ENCODE measurements at places on chromosomes 2 and 18. TPM values are rescaled to one million over a fixed set of nuclear protein-coding genes. Genes with fewer than 3 reads are reported as not detected.
A peak's percentile ranks its signal among the peaks of the same experiment; 100 is the strongest.

PLEKHH2 gene
- total RNA-seq, result 20.5 TPM

CFC1 gene
- not detected for total RNA-seq

EHD3 gene
- 6.7 TPM for total RNA-seq

CRYGD gene
- not detected for total RNA-seq

CRYGC gene
- total RNA-seq, result not detected

KLHL41 gene
- total RNA-seq, result 6.2 TPM

AKAIN1 gene
- total RNA-seq, result not detected

DNA sequence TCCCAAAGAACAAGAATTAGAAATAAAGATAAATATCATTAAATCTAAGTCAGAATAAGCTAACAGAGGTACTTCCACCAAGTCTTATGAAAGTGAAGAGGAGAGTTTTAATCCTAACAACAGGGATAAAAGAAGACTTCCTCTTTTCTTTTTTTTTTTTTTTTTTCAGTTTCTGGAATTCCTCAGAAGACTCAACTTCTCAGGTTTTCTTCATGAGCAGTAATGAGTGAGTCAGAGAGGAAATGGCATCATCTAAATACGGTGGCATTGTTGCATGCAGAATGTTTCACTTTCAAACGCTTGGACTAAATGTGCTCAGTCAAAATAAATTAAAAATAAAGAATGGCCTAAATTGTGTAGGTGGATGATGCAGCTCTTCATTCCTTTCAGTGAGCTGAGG lies 45.6 kb upstream of the ARHGAP15 start:
- no peak for DNase-seq

GRCh38 chr2:69693059-69693774 lies 48.7 kb upstream of the ANXA4 start:
- no peak for DNase-seq

DNA sequence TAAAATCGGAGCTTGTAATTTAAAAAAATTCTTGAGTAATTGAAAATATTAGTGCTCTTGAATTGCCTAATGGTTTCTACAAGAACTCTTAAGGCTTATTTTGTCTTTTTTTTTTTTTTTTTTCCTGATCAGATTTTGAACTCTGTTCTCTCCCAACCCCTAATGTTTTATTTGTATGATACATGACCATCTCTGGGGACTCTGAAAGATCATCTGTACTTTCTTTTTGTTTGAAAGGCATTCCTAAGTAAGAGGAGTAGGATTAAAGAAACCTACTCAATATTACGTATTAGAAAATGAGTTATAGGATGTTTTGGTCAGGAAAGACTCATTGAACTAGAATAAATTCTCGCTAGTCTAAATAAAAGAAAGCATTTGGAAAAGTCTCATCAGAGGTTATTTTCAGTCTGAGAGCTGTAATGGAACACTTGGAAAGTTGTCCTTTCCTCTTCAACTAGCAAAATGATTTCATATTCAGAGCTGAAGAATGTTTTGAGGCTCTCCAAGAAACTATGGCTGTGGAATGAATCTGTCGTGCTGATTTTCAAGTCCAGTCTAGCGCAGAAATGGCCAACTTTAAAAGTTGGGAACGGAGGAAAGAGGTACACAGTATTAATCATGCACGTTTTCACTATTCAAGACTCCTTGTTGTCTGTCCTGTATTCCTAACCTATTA lies 182.7 kb downstream of the PRPF40A start:
- no peak for DNase-seq

- DNase-seq, result no peak
Observed at GRCh38 chr18:79361766-79362522, 33.8 kb upstream of the NFATC1 start.

GRCh38 chr2:70508711-70509462 lies 44.7 kb downstream of the TGFA start:
- no peak for DNase-seq

DNA sequence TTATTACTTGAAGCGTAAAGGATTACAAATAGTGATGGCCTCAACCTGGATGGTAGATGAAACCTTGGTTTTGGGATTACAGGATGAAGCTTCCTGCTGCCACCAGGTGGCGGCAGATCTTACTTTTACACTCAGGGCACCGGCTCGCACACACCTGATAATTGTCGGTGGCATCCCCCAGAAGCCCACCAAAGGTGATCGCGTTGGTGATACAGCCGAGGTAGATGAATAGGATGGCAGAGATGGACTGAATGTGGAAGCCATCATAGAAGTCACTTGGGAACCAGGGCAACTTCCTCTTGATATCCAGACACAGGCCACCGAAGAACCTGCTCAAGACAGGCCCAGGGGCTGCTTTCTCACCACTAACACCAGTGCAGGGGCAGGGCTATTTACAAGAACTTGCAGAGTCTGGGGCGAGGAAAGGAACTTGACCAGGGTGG lies 51.8 kb downstream of the MTHFD2 start:
- DNase-seq, result peak; percentile 37

DNA sequence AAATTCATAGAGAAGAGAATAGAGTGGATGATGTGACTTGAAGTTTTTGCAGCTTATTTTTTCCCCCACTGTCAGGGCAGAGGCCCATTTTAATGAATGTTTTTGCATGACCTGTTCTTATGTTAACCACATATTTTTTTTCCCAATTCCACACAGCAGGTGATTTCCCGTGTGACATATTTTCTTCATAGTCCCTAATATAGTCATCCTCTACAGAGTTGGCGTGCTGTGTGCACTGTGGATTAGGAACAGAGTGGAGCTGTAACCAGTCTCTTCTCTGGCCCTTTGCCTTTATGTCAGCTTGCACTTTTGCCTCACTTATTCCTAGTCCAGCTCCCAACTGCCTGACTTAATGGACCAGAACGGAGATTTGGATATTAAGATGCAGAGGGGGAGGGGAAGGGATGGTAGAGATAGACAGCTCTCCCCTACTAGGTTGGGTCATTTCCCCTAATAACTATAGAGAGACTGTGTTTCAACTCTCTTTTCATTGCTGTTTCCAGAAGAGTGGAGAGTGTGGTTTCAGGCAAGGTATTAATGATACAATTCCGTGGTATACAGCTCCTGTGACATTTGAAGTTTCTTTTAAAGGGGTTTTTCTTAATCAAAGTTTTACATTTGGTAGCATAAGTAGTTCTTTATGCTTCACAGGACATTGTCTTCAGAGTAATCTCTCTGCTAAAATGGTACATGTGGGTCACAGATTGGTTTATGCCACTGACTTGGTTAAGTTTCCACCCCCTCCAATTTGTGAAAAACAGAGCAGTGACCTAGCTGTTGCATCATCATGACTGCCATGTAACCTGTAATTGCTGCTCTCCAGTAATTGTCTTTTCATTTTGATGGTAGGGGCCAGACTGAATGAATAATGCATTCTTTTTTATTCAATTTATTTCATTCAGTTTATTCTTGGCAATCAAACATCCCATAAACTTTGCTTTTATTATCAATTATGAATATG lies 161.3 kb downstream of the HAUS1 start:
- DNase-seq, result no peak

DNA sequence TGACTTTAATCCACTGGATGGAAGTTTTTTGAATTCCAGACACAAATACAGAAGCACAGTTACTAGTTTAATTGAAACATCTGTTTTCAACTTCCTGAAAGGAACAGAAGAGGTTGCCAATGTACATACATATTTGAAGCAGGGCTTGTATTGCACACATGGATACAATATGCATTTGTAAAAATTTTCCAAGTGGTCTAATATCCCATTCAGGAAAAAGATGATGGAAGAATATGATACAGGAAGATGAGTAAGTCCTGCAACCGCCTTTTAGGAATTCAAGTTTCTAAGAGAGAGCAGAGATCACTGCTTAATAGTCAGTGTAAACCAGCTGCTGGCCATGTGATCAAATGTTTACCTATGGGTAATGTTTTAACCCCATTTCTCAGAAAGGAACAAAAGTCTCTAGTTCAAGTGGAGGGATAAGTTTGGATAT lies 265.4 kb downstream of the TRIB2 start:
- DNase-seq, result no peak

DNA sequence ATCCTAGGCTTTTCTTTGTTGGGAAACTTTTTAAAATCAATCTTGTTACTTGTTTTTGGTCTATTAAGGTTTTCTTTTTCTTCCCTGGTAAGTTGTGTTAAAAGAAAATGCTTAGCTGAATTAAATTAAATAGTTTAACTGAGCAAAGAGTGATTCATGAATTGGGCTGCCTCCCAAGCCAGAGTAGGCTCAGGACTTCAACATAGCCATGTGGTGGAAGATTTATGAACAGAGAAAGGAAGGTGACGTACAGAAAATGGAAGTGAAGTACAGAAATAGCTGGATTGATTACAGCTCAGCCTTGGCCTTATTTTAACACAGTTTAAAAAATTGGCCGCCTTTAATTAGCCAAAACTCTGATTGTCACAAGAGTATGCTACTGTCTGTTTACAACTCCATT lies 27.9 kb upstream of the GALNT5 start:
- no peak for DNase-seq

- DNase-seq, result no peak
Observed at GRCh38 chr2:213017404-213017803, 134.0 kb downstream of the IKZF2 start.

- DNase-seq, result no peak
Observed at GRCh38 chr18:27583466-27583865, 398.4 kb upstream of the CHST9 start.

GRCh38 chr2:56211048-56211447 lies 27.3 kb downstream of the CCDC85A start:
- no peak for DNase-seq

- DNase-seq, result no peak
Observed at GRCh38 chr2:81650048-81650971, 1345.8 kb upstream of the LRRTM1 start.

DNA sequence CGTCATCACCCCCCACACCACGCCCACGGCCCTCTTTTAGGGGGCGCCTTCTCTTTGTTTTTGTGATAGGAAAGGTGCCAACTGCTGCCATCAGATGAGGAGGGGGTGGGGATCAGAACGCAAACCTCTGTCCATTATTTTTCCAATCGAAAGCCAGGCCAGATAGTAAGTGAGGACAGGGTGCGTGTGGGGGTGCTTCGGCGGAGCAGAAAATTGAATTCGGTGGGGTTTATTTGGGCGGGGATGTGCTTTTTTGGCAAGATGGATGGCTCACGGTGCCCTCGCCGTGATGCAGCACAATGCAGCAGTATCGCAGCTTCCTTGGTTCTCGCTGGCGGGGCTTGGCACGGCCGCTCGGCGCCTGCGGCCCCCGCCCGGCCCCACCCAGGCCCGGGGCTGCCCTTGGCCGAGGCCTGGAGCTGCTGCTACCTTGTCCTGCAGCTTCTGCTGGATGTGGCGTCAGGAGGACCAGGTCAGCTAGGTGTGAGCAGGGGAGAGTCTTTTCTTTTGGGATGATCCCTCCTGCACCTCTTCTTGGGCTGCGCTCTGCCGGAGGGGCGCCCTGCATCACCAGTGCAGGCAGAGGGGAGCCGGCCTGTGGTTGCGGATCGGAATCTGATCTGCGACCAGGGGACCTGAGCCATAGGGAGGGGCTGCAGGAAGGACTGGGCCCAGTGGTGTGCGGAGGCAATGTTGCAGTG lies 1.3 kb downstream of the SPTBN1 start:
- no peak for DNase-seq

- DNase-seq, result no peak
Observed at GRCh38 chr2:64720535-64721319, 67.0 kb upstream of the SERTAD2 start.

DNA sequence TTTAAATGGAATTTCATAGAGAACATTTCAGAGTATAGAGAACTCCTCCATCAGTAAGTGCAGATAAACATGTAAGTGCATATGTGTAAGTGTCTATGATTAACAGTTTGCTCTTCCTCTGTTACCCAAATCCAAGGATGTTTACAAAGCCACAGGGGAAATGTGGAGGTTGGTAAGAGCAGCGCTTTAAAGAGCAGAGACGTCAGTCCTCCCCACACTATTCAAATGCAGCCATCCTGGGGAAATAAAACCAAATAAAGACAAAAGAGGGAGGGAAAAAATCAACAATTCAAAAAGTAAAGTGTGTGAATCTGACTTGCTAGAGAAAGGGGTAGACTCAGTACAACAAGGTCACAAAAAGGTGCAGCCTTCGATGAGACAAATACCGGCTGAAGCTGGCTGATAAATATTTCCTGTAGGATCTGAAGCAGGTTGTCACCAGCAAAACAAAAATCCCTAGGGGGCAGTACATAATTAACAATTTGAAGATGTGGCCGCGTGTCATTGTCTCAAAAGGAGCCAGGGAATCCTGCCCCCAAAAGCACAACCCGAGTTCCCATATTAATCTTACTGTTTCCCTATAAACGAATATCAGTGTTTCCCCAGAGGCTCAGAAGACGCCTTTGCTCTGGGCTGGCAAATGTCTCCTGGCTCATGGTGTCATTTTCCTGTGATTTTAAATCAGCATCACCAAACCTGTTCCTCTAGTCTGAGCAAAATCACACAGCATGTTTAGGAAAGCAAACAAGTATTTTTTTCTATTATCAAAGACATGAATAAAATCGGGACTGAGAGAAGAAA lies 216.5 kb downstream of the CDCA7 start:
- peak; percentile 17 for DNase-seq

DNA sequence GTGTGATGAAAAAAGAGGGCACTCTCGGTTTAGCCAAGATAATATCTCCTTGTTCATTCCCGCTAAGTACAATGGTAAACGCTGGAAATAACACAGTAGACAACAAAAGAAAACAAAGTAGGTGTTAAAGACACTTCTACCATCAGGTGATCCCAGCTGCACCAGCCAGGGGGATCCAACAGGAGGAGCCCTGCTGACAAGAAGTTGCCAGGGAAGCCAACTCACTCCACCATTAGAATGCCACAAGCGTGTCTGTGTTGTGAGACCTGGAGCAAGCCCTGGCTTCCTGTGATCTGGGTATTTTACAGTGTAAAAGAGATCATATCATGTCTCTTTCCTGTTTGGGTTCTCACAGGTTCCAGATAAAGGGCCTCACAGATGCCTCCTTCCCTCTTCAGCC lies 117.0 kb downstream of the GRB14 start:
- no peak for DNase-seq

GRCh38 chr2:88866756-88867155 lies 175.3 kb downstream of the RPIA start:
- no peak for DNase-seq

DNA sequence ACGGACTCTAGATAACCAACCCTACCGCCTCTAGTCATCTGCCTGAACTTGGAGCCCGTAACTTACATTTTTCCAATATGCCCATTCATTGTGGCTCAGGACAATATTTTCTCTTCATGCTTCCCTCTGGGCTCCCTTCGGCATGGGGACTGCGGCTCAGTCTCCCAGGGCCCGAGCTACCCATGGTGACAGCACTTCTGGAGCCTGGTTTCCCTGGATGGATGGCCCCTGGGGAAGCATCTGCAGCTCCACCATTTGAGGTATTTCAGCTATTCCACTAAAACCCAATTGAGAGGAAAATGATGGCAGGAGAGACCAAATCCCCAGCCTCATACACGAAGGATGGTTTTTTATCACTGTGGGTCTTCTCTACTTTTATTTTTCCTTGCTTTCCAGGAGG lies 74.3 kb downstream of the KIF5C start:
- no peak for DNase-seq

GRCh38 chr18:38116716-38117115 lies 551.1 kb upstream of the CELF4 start:
- DNase-seq, result no peak

DNA sequence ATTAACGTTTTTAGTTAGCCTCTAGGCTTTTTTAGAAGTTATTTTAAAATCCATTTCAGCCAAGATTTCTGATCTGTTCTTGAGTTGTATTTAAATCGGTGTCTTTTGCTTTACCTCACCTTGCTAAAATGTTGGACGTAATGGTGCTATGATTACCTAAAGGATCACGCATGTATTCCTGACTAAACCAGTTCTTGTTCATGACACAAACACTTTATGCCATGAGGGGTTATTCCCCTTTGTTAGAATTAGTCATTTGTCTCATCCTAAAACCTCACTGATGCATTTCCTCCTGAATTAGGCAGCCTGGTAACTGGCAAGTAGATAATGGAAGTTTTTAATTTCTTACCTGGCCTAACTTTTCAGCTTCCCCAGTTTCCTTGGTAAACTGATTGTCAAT lies 185.4 kb upstream of the TANK start:
- DNase-seq, result no peak
